ENCODE measurements at places on chromosomes 11 and 22.

GRCh38 chr22:26417406-26417805 lies 11.7 kb upstream of the ASPHD2 start:
- no peak for DNase-seq

DNA sequence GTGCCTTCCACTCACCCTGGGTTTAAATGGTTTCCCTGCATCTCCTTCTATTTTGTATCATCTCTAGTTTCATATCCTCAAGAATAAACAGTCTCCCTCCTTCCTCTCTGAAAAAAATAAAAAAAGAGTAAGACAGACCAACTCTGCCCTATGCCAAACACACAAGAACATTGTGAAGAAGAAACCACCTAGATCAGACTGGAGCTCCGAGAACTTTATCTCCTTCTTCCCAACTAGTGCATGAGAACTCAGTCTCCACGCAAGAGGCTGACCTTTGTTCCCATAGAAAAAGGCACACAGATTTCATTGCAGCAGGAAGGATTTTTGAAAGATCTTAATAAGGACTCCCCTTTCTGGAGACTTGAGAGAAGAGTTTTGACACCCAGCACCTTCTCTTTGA lies 8.7 kb upstream of the PEX26 start:
- no peak for DNase-seq

DNA sequence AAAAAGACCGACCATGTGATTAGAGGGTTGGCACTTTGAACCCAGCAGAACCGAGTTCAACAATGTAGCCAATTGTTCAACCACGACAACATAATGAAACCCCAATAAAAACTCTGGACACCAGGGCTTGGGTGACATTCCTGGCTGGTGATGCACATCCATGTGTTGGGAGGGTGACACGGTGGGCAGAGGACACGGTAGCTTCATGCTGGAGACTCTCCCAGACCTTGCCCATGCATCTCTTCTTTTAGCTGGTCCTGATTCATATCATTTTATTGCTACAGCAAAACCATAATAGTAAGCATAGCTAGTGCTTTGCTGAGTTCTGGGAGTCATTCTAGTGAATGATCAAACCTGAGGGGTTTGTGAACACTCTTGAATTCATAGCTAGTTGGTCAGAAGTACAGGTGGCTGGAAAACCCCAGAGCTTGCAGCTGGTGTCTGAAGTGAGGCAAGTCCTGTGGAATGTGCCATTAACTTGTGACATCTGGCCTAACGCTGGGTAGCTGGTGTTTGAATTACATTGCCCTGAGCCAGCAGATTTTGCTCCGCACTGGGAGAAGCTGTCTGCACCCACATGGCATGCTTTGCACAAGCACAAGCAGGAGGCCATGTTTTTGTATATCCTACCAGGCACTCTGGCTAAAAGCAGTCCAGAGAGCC lies 14.0 kb downstream of the RPUSD4 start:
- DNase-seq = no peak

GRCh38 chr22:30906946-30907345 lies 61.6 kb downstream of the MORC2 start:
- no peak for DNase-seq

GRCh38 chr11:92627615-92628256 lies 341.7 kb upstream of the MTNR1B start:
- no peak for DNase-seq

DNA sequence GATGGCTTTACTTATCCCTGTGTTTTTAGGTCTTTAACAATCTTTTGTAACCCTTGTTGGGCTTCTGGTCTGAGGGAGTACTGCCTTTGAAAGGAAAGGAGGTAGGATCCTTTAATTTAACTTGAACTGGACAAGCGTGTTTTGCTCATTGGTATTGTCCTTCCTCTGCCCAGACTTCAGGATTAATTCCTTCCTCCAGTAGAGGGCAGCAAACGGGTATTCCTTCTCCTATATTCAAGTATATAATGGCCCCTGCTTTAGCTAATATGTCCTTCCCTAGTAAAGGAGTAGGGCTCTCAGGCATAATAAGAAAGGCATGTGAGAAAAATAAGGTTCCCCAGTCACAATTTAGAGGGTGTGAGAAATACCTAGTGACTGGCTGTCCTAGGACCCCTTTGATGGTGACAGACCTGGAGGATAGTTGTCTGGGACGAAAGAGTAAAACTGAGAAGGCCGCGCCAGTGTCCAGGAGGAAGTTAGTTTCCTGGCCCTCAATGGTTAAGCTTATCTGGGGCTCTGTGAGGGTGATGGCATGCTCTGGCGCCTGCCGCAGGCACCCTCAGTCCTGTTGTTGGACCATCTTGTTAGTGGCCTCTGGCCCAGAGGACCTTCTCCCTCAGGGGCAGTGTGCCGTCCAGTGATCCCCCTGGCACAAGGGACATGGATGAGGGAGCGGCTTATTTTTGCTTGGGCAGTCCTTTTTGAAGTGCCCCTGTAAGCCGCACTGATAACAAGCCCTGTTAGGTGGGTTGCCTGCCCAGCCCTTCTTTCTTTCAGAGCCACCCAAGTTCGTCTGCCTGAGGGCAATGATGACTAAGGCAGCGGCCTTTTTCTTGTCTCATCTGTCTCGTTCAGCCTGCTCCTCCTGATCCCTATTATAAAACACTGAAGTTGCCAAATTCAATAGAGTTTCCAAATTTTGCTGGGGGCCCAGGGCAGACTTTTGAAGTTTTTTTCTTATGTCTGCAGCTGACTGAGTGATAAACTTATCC lies 51.8 kb downstream of the C11orf71 start:
- DNase-seq = no peak

DNA sequence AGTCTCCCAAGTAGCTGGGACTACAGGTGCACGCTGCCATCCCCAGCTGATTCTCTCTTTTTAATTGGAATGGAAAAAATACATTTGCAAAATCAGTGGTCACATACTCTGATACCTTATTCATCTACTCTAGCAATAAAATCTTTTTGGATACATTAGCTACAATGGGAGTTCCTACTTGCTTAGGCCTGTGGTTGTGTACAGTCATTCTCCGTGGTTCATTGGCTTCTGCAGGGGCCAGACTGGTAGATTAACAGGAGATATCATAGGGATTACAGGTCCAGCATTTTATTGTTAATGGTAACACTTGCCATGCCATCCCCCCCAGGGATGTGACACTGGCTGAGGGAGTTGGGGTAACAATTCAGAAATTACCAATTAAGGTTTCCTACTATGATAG lies 140.0 kb downstream of the ADAMTS15 start:
- no peak for DNase-seq

DNA sequence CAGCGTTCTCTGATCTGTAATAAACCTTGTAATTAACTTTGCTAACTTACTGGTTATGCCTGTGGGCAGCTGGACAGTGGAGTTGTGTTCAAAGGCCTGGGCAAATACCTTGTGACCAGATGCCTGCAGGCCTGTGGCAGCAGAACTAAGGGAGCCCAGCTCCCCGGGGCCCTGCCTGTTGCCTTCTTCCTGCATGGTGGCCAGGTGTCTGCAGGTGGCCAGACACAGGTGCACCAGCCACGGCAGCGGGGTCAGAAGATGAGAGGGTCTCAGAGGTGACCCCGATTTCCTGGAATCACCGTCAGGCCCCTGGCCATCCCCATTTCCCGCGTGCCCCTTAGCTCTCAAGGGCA lies 127.2 kb downstream of the OSBP2 start:
- DNase-seq = no peak

DNA sequence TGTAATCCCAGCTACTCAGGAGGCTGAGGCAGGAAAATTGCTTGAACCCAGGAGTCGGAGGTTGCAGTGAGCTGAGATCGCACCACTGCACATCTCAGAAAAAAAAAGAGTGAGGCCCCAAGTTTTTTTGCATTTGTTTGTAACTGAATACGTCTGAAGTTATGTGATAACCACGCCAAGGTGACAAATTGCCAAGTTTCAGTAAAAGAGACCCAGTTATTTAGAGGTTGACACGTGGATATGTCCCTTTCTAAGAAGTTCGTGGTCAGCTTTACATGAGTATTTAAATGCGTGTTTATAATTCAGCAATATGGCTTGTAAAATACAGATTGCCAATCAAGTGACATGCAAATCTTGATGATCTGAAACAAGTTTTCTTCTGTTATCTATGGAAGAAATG lies 8.0 kb downstream of the PPARA start:
- no peak for DNase-seq

GRCh38 chr11:94855666-94856065 lies 87.5 kb downstream of the AMOTL1 start:
- DNase-seq = no peak

DNA sequence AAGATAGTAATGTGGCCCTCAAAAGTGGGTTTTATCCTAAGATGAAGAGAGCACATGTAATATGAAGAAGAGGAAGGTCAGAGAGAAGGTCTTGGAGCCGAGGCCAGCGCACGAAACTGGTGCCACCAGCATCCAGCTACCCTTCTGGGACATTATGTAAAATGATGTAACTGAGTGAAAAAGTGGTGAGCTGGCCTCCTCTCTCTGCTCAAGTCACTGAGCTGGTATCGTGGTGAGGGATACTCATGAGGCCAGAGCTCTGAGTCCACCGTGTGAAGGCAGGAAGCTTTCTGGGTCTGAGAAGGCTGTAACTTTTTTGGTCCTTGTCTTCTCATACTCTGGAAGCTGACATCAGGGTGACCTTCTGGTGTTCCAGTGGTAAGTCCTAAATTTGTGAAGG lies 25.1 kb downstream of the RNF185 start:
- no peak for DNase-seq

GRCh38 chr22:24181996-24182899 lies 961 bp downstream of the SUSD2 start:
- DNase-seq = no peak

- DNase-seq = no peak
Measured at GRCh38 chr11:110977661-110978060, 265.4 kb upstream of the ARHGAP20 start.

DNA sequence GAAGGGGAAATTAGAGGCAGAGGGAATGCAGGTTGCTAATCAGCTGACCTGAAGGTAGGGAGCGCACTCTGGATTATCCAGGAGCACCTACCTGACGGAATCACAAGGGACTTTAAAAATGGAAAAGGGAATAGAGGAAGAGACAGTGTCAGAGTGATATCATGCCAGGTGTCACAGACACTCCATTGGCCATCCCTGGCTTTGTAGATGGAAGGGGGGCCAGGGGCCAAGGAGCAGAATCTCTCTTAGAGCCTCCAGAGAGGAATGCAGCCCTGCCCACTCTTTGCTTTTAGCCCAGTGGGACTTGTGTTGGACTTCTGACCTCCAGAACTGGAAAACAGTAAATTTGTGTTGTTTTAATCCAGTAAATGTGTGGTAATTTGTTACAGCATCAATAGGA lies 37.9 kb downstream of the DKK3 start:
- no peak for DNase-seq

GRCh38 chr11:93444617-93445073 lies 98.5 kb downstream of the SMCO4 start:
- DNase-seq = no peak

DNA sequence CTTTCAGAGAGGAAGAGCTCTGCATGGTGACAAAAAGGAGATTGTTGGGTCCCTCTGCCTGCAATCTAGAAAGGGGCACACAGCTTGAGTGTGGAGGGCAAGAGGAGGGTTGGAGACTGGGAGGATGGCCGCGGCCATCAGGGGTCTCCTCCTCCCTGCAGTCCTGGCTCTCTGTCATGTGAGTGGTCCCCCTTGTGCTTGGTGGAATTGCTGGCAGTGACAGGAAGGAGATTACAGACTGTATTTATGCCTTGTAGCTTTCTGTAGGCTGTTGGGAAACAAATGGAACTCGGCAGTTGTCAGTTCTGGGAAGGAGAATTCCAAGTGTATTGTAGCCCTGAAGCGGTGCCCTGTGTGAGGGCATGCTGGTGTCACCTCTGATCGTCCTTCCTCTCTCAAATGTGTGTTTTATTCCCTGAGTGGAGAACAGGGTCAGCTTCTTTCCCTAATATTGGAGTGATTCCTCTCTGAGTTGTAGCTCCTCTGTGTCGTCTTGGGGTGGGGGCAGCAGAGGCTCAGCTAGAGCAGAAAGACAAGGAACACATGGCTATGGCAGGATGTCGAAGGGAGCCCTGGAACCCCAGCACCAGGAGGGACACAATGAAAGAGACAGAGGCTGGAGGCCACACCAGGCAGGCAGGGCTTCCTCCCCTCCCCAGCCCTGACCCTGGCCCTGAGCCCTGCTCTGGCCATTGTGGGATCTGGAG lies 163.1 kb downstream of the PKNOX2 start:
- DNase-seq = no peak

DNA sequence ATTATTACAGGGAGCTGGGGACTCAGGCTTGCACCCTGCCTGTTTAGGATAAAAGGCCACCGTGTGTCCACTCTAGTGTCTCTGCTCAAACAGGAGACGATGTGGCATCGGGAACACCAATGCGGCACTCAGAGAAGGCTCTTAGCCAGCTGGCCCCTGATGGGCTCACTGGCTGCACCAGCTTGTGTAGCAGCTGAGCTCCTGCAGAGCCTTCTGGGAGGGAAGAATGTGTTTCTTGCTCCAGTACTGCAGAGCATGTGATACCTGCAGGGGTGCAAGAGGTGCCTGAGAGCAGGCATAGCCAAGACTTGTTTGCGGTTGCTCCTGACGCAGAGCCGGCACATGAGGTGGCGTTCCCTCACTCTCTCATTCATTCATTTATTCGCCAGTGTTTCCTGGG lies 44.4 kb upstream of the KCNQ1OT1 start:
- no peak for DNase-seq

GRCh38 chr11:118217575-118217974 lies 7.2 kb downstream of the JAML start:
- no peak for DNase-seq

Data from stimulated activated CD4-positive, alpha-beta T cell treated with anti-CD3 and anti-CD28 coated beads, Interleukin-15, amount 100 ng/mL, for 1 hour (primary cell).